ENCODE measurements at places on chromosomes 12 and 14.

DNA sequence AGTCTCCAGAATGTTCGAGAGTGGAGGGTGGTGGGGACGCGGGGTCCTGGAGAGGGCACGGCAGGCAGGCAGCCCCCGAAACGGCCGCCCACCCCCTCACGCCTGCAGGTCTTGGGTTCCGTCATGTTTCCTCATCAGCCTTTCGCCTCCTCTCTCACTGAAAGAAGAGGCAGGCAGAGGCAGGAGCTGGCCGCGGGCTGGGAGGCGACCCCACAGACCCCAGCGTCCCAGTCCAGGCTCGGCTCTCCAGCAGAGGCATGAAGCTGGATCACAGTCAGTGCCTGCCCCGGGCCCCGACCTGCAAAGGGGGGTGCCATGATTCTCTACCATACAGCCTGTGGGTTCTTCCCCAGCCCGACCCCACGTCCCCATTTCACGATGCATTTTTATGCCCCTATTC lies 13.4 kb downstream of the GALNT9 start:
- no peak for DNase-seq

DNA sequence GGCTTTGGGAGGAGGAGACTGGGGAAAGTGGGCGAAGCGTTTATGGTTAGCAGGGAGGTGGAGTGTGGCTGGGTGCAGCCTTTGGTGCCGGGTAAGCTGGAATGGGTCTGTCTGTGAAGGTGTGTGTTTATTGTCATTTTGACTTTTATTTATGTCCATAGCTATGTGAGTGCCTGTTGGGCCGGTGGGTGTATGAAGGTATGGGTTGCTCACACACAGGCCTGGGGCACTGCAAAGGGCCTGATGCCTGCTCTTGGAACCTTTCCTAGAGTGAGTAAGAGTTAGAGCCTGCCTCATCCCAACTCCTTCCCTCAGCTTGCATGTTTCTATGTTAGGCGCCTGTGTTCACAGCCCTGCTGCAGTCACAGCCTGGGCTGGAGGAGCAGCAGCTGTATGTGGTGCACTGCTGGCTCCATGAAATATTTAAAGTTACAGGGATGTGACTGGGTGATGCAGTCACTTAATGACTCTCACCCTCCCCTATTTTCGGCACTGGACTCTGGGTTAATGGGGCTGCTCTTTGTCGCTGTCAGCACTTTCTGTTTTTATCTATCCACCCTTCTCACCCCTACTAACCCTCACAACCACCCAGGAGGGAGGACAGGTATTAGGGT lies 2.6 kb upstream of the PPP1R1A start:
- no peak for DNase-seq

GRCh38 chr12:132522592-132523380 lies 32.8 kb downstream of the FBRSL1 start:
- no peak for DNase-seq

DNA sequence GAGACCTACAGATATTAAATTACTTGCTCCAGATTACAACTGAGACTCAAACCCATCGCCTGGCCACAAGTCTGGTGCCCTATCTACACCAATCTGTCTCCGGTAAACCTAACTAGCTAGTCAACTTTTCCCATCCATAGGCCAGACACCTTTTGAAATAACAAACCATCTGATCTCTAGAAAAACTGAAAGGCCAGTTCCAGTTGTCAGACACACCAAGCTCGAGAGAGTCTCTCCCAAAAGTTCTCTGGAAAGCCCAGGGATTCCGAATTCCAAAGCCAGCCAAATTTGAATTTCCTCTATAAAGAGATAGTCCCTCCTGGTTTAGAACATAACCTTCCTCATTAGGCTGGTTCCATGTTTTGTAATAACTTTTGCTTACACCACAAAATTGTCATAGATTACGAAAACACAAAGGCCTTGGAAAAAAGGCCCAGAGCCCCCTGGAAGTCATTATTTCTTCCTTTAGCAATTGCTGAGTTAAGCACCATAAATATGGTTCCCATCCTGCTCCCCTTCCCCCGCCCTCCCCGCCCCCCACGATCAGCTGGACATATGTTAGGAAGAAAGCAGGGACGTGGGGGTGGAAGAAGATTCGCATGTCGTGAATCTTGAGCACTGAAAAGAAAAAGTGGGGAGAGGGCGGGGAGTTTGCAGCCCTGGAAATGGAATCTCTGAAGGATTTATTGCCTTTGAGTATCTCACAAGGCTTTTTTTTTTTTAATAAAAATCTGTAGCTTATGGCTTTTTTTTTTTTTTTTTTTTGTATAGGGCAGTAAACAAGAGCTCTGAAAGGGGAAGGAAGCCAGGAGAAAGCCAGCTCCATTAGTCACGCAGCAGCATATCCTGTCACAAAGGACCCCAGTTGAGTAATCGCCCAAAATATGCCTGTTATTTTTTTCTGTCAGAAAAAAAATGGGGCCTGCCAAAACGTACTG lies 110.4 kb downstream of the ZFP36L1 start:
- DNase-seq = no peak

DNA sequence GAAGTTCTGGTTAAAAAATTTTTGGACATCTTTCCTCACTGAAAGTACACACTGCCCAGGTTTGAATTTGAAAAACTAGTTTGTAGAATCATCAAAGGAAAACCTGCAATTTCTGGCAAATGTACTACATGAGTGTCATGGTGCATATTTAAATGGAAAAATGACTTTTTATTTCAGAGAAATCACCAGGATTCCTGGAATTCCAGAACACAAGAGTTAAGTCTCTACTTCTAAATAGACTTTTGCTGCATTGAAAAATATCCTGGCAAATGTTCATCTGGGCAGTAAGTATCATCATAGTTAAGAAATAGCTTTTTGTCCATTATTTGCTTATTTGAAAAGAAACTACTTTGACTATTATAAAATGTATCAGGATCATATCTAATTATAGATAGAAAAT lies 275.1 kb downstream of the PRKD1 start:
- no peak for DNase-seq

Data from neural progenitor cell (in vitro differentiated cells).